ENCODE measurements at places on chromosomes 6 and 20. TPM values are rescaled to one million over a fixed set of nuclear protein-coding genes. Genes with fewer than 3 reads are reported as not detected.

The PLTP gene
- total RNA-seq, result 37.5 TPM

The TREML1 gene
- not detected for total RNA-seq

DNA sequence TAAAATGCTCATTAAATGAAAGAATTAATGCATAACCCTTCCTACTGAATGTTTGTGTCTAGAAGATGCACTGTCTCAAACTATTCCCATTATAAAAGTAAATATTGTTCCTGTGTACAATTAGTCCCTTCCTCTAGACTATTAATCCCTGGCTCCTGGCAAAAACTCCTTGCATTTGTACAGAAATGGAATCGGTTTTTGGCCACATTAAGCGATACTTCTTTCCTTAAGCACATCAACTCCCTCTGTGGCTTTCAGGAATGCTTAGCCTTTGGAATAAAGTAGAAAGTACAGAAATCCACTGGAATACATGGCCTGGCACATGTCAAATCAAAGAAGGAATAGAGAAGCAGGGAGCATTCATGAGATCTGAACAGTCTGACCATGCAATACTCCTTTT, 179.8 kb downstream of the GMPR start:
- DNase-seq, result no peak

DNA sequence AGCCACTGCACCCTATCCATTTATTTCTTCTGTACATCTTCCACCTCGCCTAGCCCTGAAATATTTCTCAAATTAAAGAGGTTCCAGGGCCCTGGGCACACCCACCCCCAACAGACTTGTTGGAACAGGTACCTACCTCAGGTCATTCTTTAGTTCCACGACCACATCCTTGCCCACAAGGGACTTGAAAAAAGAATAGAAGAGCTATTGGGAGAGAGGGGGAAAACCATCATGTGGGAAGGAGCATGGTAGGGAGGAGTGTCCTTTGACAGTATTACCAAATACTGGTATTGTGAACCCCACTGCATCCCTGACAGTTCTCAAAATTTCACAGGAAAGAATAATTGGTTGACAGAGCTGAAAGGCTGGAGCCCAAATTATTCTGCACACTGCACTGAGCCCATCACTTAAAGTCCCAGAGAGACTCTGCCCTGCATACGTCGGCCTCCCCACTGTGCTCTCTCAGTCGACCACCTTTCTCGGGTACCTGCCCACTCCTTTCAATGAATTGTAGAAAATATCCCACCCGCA, 762 bp downstream of the LSM2 start:
- no peak for DNase-seq

DNA sequence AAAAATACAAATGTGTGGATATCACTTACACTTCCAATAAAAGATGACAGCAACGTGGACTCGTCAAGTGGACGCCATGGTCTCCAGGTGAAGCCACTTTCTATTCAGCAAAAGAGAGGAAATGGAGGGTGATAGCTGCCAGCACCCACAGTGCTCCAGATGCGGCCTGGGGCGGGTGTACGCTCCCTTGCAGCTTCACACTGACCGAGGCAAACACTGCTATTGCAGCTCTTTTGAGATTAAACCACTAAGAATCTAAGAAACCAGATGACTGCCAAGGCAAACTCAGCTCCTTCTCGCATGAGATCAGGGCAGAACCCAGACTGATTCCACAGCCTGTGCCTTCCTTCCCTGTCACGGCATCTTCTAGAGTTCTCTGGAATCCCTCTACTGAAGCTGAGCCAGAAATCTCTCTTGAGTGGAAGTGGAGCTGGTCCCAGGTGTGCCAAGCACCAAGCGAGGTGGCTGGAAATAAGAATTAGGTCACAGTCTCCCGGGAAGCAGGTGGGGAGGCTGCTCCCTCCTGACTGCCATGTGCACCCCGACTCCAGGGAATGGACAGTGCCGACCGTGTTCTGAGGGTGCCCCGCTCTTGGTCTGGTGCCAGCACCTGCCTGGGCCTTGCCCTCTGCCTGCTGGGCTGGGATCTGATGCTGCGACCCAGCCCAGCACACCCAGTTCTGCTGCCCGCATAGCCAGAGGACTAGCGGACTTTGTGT, 90.1 kb upstream of the AFDN start:
- DNase-seq, result no peak

The MYB gene
- 9.0 TPM for total RNA-seq

The TSHZ2 gene
- total RNA-seq, result 7.1 TPM
